ENCODE measurements at places on chromosomes 4 and X. TPM values are rescaled to one million over a fixed set of nuclear protein-coding genes. Genes with fewer than 3 reads are reported as not detected.

Gene FRYL
- total RNA-seq: 120 TPM

Gene TGIF2LX
- not detected for total RNA-seq

Gene MAGEA1
- not detected for total RNA-seq

Gene NEIL3
- 0.45 TPM for total RNA-seq

Gene CSAG2
- not detected for total RNA-seq

Gene TKTL2
- total RNA-seq: not detected

Gene TLR6
- total RNA-seq: 2.8 TPM

DNA sequence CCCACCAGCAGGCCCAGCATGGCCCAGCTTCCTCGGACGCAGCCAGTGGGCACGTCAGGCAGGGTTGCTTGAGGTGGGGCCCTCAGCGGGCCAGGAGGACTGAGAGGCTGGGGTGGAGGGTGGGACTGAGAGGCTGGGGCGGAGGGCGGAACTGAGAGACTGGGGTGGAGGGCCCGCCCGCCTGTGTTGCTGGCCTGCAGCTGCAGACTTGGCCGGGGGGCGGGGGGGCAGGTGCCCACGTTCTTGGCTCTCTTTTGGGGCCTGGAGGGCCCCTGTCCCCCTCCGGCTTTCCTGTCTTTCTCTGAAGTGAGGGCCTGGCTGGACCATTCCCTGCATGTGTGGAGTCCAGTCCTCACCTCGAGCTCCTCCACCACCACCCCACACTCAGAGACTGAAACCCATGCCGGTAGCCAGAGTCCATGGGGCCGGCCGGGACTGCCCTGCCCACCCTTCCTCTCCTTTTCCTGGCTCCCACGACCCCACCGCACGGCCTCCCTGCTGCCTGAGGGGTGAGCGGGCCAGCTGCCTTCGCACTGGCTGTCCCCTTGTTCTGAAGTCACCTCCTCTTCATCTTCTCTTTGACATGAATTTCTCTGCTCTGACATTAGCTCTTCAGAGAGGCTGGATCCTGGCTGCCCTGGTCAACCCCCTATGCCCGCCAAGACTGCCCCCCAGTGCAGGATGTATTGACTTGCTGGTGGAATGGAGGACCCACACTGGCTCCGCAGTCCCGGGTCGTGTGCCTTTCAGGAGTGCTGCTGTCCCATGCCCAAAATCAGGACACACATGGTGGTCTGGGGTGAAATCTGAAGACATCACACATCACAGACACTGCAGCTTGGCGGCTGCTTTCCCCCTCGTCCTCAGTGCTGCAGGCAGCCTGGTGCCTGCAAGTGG lies 10.1 kb upstream of the NKX1-1 start:
- DNase-seq: no peak

GRCh38 chr4:139229534-139230039 lies 50.4 kb downstream of the MGARP start:
- DNase-seq: no peak

GRCh38 chrX:128634754-128635153 lies 582.6 kb upstream of the ACTRT1 start:
- no peak for DNase-seq

DNA sequence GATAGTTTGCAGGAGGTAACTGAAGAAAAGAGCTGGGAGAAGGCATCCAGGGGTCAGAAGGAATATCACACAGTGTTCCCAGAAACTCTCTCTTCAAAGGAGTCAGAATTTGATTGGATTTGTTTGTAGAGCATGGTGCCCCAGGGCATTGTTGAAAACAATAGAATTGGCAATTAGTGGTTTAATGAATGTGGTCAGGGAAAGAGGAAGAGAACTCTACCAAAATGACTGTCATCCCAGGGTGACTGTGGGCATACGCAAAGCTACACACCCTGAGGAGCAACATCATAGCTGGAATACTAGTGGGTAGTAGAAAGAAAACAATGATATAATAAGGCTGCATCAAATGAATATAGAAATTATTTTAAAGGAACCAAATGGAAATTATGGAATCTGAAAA lies 21.5 kb downstream of the TNIP2 start:
- DNase-seq: no peak

DNA sequence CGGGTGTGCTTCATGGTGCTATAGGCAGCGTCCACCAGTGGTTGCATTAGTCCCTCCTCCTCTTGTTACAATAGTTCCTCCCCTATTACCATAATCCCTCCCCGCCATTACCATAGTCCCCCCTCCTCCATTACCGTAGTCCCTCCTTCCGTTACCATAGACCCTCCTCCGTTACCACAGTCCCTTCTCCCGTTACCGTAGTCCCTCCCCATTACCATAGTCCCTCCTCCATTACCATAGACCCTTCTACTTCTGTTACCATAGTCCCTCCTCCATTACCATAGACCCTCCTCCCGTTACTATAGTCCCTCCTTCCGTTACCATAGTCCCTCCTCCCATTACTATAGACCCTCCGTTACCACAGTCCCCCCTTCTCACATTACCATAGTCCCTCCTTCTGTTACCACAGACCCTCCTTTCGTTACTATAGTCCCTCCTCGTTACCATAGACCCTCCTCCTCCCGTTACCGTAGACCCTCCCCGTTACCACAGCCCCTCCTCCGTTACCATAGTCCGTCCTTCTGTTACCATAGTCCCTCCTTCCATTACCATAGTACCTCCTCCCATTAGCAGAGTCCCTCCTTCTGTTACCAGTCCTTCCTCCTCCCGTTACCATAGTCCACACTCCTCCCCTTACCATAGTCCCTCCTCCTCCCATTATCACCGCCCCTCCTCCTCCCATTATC lies 129.6 kb downstream of the DHRSX start:
- no peak for DNase-seq

DNA sequence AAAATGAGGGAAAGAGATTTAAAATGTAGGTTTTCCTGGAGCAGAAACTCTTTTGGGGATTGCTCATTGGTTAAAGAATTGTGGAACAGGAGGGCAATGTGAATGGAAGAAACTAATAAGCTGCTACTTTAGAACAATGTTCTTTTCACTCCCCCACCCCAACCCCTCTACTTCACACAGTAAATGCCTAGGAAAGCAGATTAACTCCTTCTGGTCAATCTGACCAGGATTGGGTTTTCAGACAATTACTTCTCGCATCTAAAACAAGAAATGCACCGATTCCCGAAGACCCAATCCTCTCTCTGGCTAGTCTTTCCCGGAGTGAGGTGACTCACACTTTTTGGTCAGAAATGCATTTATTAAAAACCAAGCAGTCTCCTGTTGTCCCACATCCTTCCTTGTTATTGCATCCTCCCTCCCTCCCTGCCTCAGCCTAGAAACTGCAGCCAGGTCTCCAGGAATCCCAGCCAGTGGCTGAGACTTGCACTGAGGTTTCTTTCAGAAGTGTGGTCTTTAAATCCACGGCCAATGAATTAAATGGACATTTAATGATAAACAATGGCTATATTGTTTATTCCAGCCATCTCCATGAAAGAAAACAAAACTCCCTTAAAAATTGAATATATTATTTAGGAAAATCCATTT lies 21.4 kb downstream of the MFAP3L start:
- no peak for DNase-seq

GRCh38 chr4:183853548-183853940 lies 51.6 kb upstream of the STOX2 start:
- DNase-seq: no peak

- no peak for DNase-seq
Observed at GRCh38 chr4:113094802-113095201, 45.3 kb downstream of the ANK2 start.

DNA sequence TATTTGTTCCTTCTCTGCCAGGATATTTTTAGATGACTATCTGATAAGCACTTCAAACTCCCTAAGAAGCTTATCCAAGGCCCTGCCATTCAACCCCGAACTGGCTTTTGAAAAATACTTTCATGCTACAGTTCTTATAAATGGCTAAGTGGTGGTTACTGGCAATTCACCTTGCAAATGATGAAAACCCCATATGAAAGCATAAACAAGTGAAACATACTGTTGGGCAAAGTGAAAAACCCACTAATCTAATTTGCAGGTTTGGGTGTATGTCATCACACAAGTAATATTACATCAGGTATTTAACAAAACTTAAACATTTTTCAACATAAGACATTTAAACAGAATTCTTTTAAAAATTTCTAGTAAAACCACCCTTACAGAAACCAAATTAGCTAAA lies 31.1 kb downstream of the TAPT1 start:
- no peak for DNase-seq

DNA sequence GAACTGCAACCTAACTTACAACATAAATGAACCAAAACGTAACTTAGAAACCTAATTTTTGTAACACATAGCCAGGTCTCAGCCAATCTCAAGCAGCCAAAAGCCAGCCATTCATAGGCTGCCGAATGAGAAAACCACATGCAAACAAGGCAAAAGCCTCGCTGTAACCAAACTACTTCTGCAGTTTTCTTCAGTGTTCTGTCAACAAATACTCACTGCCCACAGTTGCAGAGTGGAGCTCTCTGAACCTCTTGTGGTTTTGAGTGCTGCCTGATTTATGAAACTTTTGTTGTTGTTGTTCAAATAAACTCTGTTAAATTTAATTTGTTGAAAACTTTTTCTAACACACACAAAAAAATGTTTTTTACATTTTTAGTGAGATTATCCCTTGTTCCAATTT lies 251.2 kb downstream of the PAPSS1 start:
- no peak for DNase-seq

DNA sequence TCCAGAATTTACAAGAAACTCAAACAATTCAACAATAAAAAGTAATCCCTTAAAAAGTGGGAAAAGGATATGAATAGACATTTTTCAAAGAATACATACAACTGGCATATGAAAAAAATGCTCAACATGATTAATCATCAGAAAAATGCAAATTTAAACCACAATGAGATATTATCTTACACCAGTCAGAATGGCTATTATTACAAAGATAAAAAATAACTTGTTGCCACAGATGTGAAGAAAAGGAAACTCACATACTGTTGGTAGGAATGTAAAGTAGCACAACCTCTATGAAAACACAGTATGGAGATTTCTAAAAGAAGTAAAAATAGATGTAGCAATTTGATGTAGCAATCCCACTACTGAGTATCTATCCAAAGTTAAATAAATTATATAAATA lies 65.1 kb upstream of the DIAPH2 start:
- no peak for DNase-seq

DNA sequence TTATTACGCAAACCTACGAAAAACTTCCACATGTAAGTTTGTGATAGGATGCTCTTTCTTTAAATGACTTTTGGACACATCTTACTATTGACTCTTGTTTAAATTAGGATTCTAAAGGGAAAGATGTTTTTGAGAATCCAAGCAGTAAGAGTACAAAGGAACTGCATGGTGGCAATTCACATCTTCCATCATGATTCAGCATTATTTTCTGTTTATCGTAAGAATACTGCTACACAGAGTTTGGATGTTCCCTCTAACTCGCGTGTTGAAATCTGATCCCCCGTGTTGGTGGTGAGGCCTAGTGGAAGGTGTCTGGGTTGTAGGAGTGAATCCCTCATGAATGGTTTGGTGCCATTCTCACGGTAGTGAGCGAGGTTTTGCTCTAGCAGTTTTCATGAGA lies 371.8 kb upstream of the FTHL17 start:
- DNase-seq: no peak

DNA sequence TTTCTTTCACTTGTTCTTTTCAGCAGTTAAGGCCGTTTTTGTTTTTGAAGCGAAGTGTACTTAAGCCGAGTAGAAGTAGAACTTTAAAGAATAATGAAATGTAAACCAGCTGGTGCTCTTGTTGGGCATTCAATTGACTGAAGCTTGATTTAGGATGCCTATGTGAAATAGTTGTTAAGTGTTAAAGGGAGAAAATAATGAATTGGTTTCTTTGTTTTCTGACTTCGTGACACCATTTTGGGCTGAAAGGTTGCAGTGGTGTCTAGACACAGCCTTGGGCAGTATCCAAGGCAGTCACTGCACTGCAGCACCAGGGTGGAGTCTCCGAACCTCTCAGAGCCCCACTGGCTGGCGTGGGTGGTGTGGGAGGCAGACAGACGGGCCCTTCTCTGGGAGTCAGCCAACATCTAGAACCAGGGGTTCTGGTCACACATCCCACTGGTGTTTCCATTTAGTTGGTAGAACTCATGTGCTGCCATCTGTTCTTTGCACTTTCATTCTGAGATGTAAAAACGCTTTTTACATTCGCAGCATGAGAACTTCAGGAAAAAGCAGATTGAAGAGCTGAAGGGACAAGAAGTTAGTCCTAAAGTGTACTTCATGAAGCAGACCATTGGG lies 3.5 kb downstream of the UCHL1 start:
- DNase-seq: no peak

DNA sequence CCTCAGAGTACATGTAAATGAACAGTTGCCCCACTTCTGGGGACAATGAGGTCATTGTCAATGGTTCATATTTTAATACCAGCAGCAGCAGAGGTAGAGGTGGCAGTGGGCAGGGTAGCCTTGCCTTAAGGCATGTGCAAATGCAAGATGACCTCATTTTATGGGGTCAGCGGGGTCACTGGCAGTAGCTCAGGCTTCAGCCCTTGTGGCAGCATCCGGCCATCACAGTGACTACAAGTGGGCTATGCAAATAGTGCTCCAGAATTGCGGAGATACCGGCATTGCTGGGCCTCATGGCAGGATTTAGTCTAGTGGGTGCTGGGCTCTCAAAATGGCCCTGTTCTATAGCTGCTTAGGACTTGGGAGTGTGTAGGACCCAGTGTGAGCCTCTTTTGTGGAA lies 144.7 kb downstream of the FAM47A start:
- DNase-seq: no peak

GRCh38 chrX:40853816-40854123 lies 118.4 kb upstream of the MED14 start:
- DNase-seq: no peak

- no peak for DNase-seq
Observed at GRCh38 chr4:87532907-87533306, 3.7 kb upstream of the SPARCL1 start.

- DNase-seq: no peak
Observed at GRCh38 chr4:147057611-147058190, 112.0 kb upstream of the TTC29 start.

DNA sequence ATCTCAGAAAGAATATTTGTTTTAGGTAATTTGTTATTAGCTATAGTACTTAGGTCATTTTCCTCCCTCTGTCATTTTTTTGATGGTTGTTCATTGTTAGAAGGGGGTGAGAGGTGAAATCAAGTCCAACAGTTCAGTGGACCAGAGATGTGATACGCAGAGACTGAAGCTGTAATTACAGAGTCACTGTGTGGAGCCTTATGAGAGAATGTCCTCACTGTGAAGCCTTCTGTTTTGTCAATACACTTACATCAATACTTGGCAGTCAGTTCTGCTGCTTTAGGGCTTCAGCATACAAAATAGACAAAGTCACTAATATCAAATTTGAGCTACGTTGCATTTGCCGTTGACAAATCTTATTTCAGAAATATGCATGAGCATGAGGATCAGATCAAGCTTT lies 692.5 kb downstream of the C4orf33 start:
- no peak for DNase-seq

- DNase-seq: no peak
Observed at GRCh38 chr4:24849756-24850155, 54.4 kb downstream of the SOD3 start.

- no peak for DNase-seq
Observed at GRCh38 chr4:2689825-2690700, 66.1 kb downstream of the TNIP2 start.

DNA sequence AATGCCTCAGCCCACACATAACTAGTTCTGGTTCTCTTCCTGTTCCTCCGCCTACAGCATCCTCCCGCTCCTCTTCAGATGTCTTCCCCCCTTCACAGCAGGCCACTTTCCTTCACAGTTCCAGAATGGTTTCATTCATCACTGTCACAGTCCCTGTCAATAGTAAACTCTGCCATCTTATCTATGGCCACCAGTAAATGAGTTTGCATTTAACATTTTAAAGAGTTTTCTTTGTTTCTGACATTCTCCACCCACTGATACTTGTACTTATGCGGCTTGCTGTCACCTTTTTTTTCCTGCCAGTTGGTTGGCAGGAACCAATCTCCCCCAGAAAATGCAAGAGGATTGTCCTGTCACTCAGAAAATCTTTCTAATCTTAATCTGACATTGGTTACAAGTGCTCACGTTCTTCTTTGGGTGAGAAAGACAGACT lies 114.1 kb downstream of the GLUD2 start:
- DNase-seq: no peak
